ENCODE measurements at places on chromosomes 16 and 17.

DNA sequence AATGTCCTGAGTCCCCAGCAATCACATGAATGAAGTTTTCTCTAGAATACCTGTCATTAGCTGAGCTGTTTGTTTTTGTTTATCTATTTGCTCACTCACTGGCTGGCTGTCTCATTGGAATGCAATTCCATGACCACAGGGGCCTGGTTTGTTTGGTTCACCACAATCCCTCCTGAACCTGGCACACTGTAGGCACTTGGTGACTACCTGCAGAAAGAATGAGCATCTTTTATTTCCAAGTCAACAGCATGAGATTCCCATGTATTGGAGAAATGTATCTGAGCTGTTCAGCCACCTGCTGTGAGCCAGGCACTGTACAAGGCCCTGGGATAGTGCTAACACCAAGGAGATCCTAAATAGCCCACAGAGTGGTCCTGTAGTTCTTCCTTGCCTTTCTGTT, 345.1 kb downstream of the XYLT1 start:
- no peak for DNase-seq

DNA sequence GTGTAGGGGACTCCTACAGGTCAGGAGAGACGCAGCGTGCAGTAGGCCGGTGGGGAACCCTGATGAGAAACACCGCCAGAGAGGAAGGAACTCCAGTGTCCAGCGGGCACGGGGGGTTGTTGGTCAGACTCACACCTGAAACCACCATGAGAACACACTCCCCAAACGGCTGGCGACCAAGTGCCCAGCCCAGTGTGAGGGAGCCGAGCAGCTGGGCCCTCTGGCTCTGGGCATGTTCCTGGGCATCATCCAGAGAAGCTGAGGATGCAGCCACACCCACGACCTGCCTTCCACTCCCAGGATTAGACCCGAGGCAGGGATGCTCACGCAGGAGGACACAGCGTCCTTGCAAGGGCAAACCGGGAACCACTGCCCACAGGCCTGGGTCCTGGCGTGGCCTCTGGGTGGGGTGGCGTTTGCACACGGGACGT, 108.3 kb upstream of the ZNF750 start:
- DNase-seq: no peak

DNA sequence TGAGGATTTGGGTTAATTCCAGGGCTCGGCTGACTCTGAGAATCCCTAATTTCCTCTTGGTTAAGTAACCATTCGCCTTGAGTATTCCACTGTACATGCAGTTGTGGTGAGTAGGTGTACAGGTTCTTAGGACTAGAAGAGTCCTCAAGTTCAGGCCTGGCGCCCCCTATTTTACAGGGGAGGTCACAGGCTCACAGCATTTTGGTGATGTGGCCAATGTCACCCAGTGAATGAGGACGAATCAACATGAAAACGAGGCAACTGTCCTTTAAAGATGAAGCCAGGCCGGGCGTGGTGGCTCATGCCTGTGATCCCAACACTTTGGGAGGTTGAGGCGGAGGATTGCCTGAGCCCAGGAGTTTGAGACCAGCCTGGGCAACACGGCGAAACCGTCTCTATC, 55.4 kb downstream of the ABCC6 start:
- DNase-seq: no peak

DNA sequence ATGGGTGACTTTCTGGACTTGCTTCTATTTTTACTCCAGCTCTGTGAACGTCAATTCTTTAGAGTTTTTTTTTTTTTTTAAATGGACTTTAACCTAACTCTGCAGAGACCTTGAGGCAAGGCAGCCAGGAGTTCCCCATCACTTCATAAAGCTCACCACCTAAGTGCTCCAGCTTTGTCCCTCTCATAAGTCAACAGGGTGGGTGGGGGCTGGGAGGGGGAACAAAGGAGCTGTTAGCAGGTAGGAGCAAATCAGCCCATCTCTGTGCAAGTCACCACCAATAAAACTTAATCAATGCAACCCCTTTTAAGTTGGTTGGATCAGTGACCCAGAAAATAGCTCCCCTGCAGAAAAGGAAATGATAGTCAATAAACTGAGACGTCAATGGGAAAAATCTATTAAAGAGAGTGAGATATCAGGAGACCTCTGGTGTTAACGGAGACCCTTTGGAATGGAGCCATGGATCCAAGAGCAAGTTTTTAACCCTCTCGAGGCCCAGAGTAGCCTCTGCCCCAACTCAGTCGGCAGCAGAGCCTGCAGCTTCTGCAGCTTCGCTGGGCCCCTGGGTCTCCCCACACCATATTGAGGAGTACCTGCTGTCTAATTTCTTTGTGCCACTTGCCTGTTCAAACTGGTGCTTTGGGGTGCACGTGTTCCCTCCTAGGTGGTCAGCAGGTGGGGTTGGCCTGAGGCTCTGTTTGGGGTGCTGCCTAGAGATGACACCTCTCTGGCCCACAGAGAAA, 27.6 kb upstream of the ETV4 start:
- DNase-seq: no peak

DNA sequence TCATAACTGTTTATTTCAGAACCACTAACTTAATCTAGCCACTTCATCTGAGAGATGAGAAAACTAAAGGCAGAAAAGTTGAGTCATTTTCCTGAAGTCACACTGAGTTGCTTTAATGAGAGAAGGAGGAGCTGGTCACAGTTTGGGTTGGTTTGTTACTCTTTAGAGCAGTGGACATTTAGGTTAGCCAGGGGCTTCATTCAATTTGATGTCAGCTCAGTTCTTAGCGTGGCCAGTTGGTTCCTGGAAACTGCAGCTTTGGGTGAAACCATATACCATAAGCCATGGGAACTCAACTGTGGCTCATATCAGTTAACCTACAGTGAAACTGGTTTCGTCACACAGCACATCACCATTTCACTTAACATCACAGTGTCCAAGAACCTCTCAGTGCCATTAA, 59.2 kb upstream of the ADORA2B start:
- no peak for DNase-seq

- no peak for DNase-seq
These were observed 16.1 kb upstream of the KIF19 start for GRCh38 chr17:74309902-74310301.

GRCh38 chr16:58511933-58512815, 3.1 kb upstream of the SETD6 start:
- peak; percentile 52 for DNase-seq

- no peak for DNase-seq
These were observed 12.6 kb downstream of the ZBTB4 start for GRCh38 chr17:7466639-7467341.

DNA sequence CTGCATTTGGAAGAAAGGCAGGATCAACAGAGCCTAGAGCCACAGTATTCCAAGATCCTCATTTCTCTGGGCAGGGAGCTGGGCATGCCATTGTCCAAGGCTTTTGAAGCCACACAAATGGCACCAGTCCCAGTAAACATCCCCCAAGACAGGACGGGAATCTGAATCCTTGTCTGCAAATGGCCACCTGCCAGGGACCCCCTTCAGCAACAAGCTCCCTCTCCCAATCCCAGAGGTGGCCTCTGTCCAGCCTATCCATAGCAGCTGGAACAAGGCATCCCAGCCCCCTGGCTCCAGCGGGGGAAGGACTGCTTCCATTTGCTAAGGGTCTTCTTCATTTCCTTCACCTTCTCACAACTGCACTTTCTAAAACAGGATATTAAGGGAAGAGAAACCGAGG, 204.4 kb downstream of the C16orf78 start:
- no peak for DNase-seq

GRCh38 chr17:20063665-20064648, 54.8 kb downstream of the SPECC1 start:
- peak; percentile 71 for DNase-seq

- DNase-seq: no peak
These were observed 1.2 kb downstream of the IL4R start for GRCh38 chr16:27314986-27315332.

DNA sequence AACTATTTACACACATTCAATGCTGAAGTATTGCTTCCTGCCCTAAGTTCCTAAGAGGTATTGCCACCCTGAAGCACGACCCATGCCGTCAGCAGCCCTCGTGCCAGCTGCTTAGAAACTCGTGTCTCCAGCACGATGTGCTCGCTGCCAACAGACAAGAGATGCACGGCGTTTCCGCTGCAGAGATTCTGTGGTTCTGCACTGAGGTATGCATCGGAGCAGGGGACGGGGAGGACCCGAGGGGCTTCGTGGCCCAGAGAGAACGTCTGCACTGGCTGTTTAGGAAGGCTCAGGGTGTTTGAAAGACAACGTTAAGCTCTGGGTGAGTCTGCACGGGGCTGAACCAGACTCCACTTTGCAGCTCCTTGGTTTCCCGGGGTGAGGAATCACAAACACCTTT, 82.7 kb upstream of the CREBBP start:
- no peak for DNase-seq

DNA sequence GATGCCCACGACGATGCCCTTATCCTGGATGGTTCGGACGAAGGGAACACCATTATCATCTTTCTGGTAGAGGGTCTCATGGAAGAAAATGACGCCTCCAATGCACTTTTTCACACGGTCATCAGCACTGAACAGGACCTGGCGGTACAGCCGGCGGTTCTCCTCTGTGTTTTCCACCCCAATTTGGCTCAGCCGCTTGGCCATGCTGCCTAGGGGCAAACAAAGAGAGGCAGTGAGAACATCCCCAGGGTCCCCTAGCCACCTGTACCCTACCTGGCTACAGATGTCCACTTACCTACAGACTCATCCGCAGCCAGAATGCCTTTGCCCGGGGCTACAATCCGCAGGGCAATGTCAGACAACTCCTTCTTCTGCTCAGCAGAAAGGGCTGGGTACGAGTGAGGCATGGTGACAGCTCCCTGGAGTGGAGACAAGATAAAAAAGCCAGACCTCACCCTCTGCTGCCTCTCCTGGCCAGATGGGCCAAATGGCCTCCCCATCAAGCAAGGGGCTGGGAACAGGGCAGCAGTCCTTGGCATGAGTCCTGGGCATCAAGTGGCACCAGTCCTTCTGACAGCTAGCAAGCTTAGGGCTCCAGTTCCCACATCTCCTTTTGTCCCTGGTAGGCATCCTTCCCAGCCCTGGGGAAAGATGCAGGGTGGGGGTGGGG, 1.4 kb downstream of the ALDOC start:
- peak; percentile 69 for DNase-seq
